ENCODE measurements at places on chromosomes 7 and 10.

GRCh38 chr10:17703706-17704105 lies 48.3 kb upstream of the TMEM236 start:
- no peak for DNase-seq

DNA sequence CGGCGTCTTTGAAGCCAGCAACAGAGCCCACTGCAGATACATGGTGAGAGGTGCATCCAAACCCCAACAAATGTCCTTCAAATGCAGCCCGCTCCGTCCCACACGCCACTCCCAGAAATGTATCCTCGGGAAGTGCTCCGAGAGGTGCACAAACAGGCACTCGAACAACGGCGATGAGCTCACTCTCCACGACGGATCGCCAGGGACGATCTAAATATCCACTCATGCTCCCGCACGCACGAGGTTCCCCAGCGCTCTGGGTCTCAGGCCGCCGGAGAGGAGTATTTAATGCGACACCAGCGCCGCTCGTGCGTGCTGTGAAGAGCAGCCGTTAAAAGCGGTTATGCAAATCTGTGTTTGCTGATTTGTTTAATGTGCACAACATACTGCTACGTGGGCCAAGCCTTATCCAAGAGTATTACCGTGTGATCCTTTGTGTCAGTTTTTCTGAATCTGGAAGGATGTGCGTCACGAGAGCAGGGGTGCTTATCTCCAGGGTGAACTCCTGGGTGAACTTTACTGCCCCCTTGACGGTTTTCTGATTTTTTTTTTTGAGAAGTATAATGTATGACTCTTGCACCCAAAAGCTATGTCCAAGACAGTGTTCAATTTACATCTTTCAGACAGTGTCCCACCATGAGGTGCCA lies 48.5 kb upstream of the PPP2R2D start:
- no peak for DNase-seq

GRCh38 chr7:107355616-107356015 lies 114.2 kb upstream of the GPR22 start:
- DNase-seq: no peak

DNA sequence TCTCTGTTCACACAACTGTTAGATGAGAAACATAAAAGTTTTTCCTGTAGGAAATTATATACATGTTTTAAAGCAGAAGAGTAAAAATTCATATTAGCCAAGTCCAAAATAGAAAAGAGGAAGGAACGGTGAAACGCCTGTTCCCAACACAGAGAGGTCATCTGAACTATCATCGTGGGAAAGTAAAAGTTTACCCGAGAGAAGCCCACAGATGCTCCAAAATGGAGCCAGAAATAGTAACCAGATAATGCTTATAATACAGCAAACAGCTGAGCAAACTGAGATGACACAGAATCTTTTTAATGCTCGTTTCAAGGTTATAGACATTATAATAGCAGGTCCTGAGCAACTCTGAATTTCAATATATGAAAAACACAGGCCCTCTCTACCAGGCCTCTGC lies 24.5 kb downstream of the FRMD4A start:
- DNase-seq: no peak

DNA sequence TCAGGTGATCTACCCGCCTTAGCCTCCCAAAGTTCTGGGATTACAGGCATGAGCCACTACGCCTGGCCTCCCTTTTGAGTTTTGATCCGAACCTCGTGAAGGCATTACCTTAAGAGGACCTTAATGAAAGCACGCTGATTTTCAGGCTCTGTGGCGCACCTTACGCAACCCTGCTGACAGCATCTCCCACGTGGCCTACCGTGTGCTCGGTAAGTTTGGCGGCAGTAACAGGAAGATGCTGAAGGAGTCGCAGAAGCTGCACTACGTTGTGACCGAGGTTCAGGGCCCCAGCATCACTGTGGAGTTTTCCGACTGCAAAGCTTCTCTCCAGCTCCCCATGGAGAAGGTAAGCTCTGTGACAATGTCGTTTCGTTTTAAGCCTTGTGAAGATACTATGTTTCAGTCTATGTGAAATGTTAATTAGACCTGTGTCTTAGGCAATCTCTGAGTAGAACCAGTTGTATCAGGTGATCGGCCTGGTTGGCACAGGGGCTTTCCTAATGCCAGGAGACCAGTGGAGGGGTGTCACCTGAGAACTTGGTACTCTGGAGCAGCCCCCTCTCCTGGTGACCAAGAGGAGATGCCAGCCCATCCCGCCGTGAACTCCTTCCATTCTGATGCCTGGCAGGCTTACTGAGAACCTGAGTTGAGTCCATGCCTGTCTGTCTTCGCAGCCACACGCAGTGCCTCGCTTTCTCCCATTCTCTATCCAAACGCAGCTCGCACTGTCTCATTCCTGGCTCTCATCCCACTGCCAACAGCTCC lies 43.5 kb downstream of the TRRAP start:
- DNase-seq: no peak

GRCh38 chr10:3853547-3854303 lies 68.7 kb upstream of the KLF6 start:
- DNase-seq: no peak

- DNase-seq: no peak
Observed at GRCh38 chr7:86534641-86535040, 109.1 kb upstream of the GRM3 start.

DNA sequence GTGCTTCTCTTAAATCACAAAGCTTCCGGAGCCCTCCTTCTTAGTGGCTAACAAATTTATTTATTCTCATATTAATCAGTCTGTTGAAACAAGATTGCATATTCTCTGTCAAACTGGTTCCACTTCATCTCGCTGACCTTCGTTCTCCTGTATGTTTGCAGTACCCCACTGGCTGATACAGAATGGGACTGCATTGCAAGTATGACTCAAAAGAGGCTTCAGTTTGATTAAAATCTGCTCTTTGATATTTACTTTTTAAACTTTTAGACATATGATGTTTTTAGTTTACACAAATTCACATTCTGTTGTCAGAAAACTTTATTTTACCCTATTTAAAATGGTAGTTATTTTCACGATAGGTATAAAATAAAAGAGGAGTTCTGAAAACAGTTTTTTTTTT lies 14.3 kb upstream of the ARHGAP12 start:
- DNase-seq: no peak

- DNase-seq: no peak
Observed at GRCh38 chr7:157709531-157710251, 372.9 kb downstream of the DNAJB6 start.

DNA sequence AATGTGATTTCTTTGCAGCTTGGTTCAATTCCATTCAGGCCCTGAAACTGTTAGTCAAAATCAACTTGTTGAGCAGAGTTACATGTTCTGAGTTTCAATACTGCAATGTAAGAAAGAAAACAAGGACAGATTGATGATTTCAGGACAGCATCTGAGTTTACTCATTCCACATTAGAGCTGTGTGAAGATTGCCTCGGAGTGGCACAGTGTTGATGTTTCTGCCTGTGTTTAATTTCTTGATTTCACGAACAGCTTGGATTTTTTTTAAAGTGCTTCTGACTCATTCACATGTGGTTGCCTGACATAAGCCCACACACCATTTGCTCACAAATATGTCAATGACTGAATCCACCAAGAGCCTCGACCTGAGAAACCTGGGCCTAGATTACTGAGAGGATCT lies 101.2 kb upstream of the PARD3 start:
- DNase-seq: no peak

GRCh38 chr10:124743191-124744101 lies 732 bp downstream of the FAM53B start:
- no peak for DNase-seq

DNA sequence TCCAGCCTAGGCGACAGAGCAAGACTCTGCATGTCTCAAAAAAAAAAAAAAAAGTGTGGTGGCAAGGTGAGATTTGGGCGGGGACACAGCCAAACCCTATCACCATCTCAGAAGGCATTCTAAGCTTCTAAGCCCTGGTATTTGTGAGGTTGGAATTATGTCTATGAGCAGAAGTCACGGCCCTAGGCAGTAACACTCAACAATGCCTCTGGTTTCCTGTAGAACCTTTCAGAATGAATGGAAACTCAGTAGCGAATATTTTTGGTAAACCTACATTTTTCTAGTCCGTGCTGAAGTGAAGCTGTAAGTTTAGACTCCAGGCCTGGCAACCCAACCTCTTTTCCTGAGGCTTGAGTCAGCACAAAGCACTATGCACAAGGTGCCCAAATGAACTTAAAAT lies 88.3 kb downstream of the FAM107B start:
- DNase-seq: no peak

DNA sequence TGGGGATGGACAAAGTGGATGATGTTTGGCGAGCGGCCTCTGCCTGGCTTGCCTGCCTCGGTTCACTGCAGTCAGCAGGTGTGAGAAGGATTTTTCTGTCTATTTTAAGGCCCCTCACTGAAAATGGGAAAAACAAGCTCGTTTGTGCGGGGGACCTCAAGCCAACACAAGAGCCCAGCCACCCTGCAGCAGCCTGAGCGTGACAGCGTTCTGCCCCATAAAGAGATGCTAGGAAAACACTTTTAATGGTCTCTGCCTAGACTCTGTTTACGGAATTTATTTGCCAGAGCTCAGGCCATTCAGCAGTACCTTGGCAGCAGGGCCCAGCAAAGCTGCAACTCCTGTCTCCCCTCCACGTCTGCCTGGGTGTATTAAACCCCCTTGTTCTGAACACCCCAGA lies 131.7 kb downstream of the GRK5 start:
- no peak for DNase-seq

- DNase-seq: no peak
Observed at GRCh38 chr7:116763647-116764046, 91.7 kb downstream of the MET start.

DNA sequence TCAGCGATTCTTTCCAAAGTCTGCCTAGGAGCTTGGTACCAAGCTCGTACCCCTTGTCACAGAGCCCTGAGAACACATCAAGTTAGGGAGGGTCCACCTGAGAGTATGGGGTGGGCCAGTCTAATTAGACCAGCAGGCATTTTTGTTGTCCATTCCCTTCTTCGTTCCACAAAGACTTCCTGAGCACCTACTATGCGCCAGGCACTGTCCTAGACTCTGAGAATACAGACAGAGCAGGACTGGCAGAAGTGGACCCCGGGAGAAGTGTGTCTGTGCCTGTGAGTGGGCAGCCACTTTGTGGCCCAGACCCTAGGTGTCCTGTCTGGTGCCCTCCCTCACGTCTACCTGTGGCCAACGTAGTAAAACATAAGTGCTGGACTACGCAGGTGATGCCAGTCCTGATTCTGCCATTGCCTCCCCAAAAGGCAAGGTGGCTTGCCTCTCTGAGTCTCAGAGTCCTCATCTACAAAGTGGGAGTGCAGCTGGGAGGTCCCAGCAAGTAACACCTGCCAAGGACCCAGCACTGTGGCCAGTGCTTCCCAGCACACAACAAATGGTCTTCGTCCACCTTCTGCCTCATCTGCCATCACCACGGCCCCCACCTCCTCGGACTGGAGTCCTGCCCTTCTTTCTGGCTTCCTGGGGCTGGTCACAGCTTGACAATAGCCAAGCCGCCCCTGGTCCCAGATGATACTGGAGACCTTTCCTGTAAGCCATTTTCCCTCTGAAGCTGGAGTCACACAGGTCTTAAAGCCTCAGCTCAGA lies 54.3 kb upstream of the DUSP5 start:
- DNase-seq: no peak

- no peak for DNase-seq
Observed at GRCh38 chr10:69498711-69499471, 47.6 kb downstream of the TSPAN15 start.

GRCh38 chr7:84040355-84040754 lies 154.2 kb downstream of the SEMA3A start:
- no peak for DNase-seq

DNA sequence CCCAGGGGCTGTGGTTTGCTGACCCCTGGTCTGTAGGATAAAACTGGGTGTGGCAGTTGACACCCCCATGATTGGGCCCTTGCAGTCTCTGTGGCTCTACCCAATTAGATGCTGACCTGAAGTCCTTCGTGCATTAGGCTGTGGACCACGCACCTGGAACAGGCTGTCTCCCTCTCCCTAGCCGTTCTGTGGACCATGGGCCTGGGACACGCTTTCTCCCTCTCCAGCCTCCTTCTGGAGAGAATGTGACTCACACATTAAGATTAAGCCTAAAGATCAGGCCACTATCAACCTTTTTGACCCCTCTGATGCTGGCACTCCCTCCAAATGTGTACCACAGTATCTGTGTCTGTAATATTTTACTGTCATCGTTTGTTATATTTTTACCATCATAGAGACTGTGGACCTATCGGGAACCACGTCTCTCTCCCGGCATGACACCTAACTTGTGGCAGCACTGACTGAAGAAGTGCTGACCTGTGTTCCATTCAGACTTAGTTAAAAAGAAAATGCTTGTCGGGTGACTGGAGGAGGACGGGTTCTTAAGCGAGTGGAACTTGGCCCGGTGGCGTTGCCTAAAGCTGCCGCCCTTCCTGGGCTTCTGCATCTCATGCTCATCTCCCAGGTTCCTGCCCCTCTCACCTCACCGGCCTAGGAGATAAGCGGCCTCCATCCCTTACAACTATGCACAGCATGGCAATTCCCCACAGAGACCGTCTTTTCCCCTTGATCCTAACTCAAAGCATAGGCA lies 92.8 kb downstream of the WDR37 start:
- no peak for DNase-seq

- no peak for DNase-seq
Observed at GRCh38 chr7:47763063-47763974, 181.4 kb upstream of the TNS3 start.

GRCh38 chr7:158963771-158964241 lies 107.4 kb downstream of the DYNC2I1 start:
- DNase-seq: no peak

DNA sequence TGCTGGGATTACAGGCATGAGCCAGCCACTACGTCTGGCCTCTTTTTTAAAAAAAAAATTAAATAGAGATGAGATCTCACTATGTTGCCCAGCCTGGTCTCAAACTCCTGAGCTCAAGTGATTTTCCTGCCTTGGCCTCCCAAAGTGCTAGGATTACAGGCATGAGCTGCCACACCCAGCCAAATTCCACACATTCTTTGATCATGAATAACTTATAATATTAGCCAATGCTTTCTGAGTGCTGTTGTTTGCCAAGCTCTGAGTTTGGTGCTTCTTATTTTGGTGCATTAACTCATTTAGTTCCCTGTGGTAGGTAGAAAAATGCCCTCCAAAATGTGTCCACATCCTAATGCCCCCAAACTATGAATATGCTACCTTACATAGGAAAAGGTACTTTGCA lies 47.2 kb upstream of the MKI67 start:
- DNase-seq: no peak

- no peak for DNase-seq
Observed at GRCh38 chr10:63246356-63246755, 113.2 kb downstream of the NRBF2 start.

DNA sequence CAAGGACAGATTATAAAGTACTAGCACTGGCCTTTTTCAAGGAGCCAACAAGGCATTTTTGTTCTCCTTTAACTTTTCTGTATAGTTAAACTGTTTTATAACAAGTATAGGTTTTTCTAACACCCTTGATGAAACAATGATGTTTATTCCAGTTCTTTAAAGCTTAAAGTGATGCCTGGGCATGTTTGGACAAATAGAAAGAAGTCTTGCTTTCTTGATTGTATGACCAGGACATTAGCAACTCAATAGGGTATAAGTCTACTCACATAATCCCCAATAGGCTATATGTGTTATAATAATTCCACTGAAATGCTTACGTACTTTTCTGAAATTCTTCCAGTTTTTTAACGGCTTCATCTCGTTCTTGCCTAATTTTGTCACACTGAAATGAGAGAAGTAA lies 36.7 kb downstream of the SHTN1 start:
- no peak for DNase-seq
